ENCODE measurements at places on chromosomes 1 and 21. TPM values are rescaled to one million over a fixed set of nuclear protein-coding genes. Genes with fewer than 3 reads are reported as not detected.

DNA sequence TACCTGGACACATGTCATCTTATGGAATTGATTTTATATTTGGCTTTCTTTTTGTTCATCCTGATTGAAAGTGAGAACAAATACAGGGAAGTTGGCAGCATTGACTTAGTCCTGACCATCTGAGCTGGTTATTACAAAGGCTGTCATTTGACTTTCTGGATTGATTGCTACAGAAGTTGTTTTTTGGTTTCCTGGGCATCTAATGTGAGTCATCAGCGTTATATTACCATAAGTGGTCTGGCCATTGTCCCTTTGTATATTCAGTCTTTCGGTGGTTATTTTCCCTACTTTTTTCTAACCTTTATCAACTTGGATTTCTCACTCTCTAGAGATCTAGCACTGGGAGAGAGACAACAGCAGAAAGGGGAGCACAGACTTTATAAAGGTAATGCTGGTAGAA is 1646.5 kb downstream of the MRPL39 start:
- H3K4me3 ChIP-seq = no peak overlapping the region

Gene TAS1R3
- total RNA-seq = 0.07 TPM

DNA sequence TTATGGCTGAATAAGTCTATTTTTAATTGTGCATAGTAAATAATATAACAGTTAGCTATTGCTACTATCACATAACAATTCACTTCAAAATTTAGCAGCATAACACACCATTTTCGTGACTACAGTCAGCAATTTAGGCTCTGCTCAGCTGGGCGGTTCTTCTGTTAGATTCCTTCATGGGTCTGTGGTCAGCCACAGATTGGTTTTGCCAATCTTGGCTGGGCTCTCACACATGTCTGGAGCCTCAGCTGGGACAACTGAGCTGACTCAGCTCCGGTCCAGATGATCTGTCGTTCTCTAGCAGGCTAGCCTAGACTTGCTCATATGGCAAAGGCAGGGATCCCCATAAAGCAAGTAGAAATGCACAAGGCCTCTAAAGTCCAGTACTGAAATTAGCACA is 15.1 kb upstream of the CDC42BPA start:
- H3K36me3 ChIP-seq = no peaks in the 10 kb centered on the region
- no peak overlapping the region for H3K4me3 ChIP-seq
- H3K4me1 ChIP-seq = peaks cover 6% of the 10 kb centered on the region
- H3K27ac ChIP-seq = no peak overlapping the region

DNA sequence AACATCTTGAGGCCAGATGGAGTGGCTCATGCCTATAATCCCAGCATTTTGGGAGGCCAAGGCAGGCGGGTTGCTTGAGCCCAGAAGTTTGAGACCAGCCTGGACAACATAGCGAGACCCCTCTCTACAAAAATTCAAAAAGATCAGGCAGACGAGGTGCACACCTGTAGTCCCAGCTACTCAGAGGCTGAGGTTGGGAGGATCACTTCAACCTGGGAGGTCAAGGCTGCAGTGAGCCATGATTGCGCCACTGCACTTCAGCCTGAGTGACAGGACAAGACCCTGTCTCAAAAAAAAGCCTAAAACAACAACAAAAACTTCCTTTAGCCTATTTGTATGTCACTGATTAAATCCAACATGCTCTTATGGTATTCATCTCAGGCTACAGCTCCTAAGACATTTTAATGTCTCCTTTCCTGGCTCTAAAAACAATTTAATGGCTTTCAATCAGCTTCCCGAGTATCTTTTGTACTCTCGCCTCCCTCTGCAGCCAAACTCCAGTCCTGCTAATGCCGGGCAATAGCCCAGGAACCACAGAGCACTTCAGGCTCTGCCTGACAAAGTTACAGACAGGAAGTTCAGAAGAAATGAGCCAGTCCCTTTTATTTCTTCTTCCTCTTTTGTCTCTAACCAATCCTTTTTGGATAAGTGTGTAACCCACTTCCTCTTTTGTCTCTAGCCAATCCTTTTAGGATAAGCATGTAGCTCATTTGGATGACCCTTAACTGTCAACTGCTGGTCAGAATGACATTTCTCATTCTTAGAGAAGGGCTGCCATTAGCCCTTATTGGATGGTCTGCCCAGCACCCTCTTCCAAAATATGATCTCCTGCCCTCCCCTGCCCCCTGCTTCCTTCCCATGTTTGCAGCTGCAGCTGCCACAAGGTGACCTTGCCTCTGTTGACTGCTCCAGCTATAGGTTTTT is 6.6 kb upstream of the DOP1B start:
- H3K36me3 ChIP-seq = no peaks in the 10 kb centered on the region
- peaks cover 10% of the 10 kb centered on the region for H3K4me1 ChIP-seq
- no peaks in the 10 kb centered on the region for H3K27me3 ChIP-seq
- no peak overlapping the region for H3K27ac ChIP-seq
- H3K4me3 ChIP-seq = no peak overlapping the region
- DNase-seq = no peak

DNA sequence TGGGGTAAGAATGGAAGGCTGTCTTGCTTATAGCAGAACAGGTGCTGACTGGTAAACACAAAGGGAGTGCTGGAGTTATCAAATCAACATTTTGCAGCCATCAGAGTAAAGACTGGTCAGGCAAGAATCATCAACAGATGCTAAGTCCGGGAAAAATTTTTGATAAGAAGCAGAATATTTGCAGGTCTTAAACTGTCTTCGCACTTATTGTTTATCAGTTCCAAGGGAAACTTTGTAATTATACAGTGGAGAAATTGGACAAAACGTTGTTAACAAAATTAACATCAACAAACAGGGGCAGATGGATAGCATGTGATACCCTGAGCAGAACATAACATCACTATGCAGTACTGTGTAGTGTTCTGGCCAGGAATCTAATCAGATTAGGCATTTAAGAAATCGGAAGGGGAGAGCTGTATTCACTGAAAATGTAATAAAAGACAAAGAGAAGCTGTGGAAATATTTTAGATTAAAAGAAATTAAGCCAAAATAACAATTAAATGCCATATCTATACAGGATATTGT is 127.1 kb downstream of the DAB1 start:
- no peak for DNase-seq
- H3K36me3 ChIP-seq = no peaks in the 10 kb centered on the region
- no peaks in the 10 kb centered on the region for H3K4me1 ChIP-seq
- H3K27me3 ChIP-seq = no peaks in the 10 kb centered on the region
- H3K27ac ChIP-seq = no peak overlapping the region

DNA sequence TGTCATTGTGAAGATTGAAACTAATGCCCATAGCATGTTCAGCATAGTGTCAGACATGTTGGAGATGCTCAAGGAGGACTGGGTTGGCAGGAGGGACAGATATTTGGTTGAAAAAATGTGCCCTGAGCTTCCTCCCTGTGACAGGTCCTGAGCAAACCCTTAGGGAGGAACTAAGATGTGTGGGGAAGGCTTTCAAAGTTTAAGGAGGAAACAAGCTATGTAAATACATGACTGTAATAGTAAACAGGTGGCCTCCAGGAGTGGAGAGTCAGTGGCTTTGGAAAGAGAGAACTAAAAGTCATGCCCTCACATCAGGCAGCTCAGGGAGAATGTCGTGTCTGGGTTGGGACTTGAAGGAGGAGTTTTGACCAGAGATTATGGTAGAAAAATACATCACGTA is 9.7 kb upstream of the KIRREL1 start:
- H3K27me3 ChIP-seq = peaks cover 10% of the 10 kb centered on the region
- no peaks in the 10 kb centered on the region for H3K4me1 ChIP-seq
- no peak overlapping the region for H3K27ac ChIP-seq
- no peak for DNase-seq
- no peak overlapping the region for H3K4me3 ChIP-seq

GRCh38 chr1:44641126-44642102 is 32.9 kb downstream of the TMEM53 start:
- H3K27ac ChIP-seq = no peak overlapping the region
- H3K4me3 ChIP-seq = no peak overlapping the region
- peaks cover 19% of the 10 kb centered on the region for H3K36me3 ChIP-seq
- H3K27me3 ChIP-seq = no peaks in the 10 kb centered on the region
- no peaks in the 10 kb centered on the region for H3K4me1 ChIP-seq
- DNase-seq = no peak

Gene NES
- 8.4 TPM for total RNA-seq

Gene RNF2
- total RNA-seq = 39.1 TPM

DNA sequence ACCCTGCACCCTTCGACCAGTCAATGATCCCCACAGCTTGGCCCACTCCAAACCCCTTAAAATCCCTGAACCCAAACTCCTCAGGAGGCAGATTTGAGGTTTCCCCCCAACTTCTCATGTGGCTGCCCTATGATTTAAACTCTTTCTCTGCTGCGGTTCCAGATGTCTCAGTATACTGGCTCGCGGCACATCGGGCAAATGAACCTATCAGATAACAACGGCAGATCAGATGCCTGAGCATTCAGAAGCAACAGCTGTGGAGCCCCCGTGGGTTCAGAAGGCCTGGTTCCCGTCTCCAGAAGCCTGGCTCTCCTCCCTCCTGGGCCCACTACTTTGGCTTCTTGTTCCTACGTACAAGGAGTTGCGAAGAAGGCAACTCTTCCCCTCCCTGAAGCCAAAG is 43.3 kb upstream of the H6PD start:
- H3K36me3 ChIP-seq = no peaks in the 10 kb centered on the region
- DNase-seq = no peak
- H3K27me3 ChIP-seq = no peaks in the 10 kb centered on the region
- H3K4me3 ChIP-seq = no peak overlapping the region

Gene DCDC2B
- total RNA-seq = 0.27 TPM

- H3K4me3 ChIP-seq = no peak overlapping the region
- DNase-seq = no peak
- H3K4me1 ChIP-seq = peaks cover 12% of the 10 kb centered on the region
- no peak overlapping the region for H3K27ac ChIP-seq
- no peaks in the 10 kb centered on the region for H3K36me3 ChIP-seq
- H3K27me3 ChIP-seq = peaks cover 1% of the 10 kb centered on the region
Observed at GRCh38 chr21:34687065-34687464, 18.3 kb downstream of the CLIC6 start.

Gene ESPN
- 114 TPM for total RNA-seq

Gene DDX20
- 14.9 TPM for total RNA-seq

DNA sequence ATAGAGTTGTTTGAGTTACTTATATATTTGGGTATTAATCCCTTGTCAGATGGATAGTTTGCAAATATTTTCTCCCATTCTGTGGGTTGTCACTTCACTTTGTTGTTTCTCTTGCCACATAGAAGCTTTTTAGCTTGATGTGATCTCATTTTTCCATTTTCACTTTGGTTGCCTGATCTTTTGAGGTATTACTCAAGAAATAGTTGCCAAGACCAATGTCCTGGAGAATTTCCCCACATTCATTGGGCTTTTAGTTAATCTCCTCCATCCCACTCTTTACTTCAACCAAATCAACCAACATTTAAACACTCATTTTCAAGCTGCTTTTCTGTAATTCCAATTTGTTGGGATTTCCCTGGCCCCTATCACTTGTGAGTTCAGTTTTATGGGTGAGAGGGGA is 69.0 kb downstream of the LEPR start:
- no peaks in the 10 kb centered on the region for H3K27me3 ChIP-seq
- H3K36me3 ChIP-seq = no peaks in the 10 kb centered on the region
- DNase-seq = no peak
- H3K27ac ChIP-seq = no peak overlapping the region

Gene EYA3
- 25.9 TPM for total RNA-seq

DNA sequence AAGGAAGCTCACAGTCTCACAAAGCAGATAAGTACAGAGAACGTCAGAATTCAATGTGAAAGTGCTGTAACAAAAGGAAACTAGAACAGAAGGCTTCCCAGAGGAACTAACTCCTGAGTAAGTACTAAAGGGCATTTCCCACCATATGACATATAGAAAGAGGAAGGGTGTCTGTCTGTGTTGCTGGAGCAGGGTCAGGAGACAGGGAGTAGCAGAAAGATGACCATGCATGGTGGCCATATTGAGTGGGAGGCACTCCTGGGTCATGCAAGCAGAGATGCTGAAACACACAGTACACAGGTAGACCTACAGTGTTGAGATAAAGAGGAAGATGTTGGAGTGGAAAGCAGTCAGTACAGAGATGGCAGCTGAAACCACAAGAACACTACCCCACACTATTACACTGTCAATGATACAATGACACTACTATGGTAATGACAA is 47.3 kb downstream of the SLC25A24 start:
- H3K4me3 ChIP-seq = no peak overlapping the region
- no peak overlapping the region for H3K27ac ChIP-seq
- H3K4me1 ChIP-seq = no peaks in the 10 kb centered on the region
- H3K27me3 ChIP-seq = no peaks in the 10 kb centered on the region
- DNase-seq = no peak

DNA sequence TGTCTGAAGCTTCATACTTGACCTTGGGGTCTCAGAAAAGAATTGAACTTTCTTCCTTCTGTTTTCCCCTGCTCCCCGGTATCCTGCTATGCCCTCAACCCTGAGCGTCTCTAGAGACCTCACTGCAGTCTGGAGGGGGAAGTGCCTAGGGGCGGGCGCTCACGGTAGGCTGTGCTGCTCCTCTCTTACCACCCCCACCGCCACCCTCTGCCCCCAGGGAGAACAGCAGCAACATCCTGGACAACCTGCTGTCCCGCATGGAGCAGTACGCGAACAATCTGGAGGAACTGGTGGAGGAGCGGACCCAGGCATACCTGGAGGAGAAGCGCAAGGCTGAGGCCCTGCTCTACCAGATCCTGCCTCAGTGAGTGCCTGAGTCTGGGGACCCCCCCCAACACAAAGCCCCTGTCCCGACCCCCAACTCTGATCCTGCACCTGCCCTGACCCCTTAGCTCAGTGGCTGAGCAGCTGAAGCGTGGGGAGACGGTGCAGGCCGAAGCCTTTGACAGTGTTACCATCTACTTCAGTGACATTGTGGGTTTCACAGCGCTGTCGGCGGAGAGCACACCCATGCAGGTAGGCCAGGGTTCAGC is 10.3 kb downstream of the NPR1 start:
- no peaks in the 10 kb centered on the region for H3K36me3 ChIP-seq
- no peak for DNase-seq

Gene CELA2A
- 1.6 TPM for total RNA-seq

Gene CD164L2
- 11.6 TPM for total RNA-seq

DNA sequence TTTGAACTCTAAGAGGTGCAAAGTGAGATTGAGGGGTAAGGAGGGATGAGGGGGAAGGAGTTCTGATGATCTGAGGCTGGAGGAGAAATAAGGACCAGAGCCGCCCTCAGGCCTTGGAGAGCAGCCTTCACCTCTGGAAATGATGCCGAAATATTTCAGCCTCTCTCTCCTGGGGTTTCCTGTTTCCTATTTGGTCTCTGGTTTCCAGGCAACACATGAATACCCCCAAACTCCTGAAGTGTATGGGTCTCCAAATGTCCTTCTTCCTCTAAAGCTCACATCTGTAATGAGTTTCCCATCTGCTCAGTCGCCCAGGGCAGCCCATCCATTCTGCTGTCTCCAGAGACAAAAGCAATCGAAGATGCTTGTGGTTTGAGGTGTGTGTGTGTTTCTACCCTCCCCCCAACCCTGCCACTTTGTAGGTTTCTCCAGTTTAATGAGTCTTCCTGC is 52.0 kb upstream of the FAM20B start:
- DNase-seq = no peak
- H3K4me3 ChIP-seq = no peak overlapping the region
- no peaks in the 10 kb centered on the region for H3K4me1 ChIP-seq
- H3K27me3 ChIP-seq = no peaks in the 10 kb centered on the region

GRCh38 chr1:168783458-168784210 is 54.6 kb upstream of the DPT start:
- H3K36me3 ChIP-seq = no peaks in the 10 kb centered on the region
- DNase-seq = no peak
- H3K4me1 ChIP-seq = no peaks in the 10 kb centered on the region

GRCh38 chr1:174090471-174090870 is 68.3 kb upstream of the RC3H1 start:
- no peak for DNase-seq
- no peaks in the 10 kb centered on the region for H3K27me3 ChIP-seq
- H3K4me1 ChIP-seq = no peaks in the 10 kb centered on the region

All from HCT116 (cell line).